ENCODE measurements at places on chromosomes 7 and 10. TPM values are rescaled to one million over a fixed set of nuclear protein-coding genes. Genes with fewer than 3 reads are reported as not detected.

The KNDC1 gene
- total RNA-seq, result not detected

The HOXA6 gene
- not detected for total RNA-seq

The FXYD4 gene
- total RNA-seq, result not detected

The ABCF2 gene
- 34.2 TPM for total RNA-seq

The CALY gene
- 6.9 TPM for total RNA-seq
